ENCODE measurements at places on chromosomes 13 and 19.

- DNase-seq = no peak
Measured at GRCh38 chr19:8149261-8150094, at the start of gene FBN3. TSS of gene FBN3 (minus strand) at chr19:8149592. CDS start at chr19:8147480, 2,112 bp downstream.

DNA sequence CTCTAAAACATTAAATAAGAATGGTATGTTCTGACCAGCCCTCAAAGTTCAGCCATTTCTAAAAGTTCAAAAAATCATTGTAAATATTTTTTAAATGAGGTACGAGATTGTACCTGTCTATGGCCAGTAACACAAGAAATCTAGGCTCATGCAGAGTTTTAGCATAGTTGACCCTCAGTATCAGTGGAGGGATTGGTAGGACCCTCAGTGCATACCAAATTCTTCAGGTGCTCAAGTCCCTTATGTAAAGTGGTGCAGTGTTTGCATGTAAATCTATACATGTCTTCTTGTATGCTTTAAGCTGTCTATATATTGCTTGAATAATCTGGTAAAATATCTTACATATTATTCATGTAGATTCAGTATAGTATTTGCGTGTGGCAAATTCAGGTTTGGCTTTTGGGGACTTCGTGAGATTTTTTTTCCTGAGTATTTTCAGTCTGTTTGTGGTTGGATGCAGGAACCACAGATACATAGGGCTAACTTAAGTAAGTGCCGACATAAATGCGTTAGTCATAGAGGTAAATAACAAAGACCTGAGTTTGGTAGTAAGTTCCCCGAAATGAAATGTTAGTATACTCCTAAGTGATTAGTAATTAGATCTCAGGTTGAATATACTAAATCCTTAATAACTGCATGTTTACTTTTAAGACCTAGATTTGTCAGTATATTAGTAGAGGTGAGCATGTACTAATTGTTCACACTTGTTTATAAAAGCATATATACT, 7.8 kb downstream of the MIR17HG start:
- no peak for DNase-seq

DNA sequence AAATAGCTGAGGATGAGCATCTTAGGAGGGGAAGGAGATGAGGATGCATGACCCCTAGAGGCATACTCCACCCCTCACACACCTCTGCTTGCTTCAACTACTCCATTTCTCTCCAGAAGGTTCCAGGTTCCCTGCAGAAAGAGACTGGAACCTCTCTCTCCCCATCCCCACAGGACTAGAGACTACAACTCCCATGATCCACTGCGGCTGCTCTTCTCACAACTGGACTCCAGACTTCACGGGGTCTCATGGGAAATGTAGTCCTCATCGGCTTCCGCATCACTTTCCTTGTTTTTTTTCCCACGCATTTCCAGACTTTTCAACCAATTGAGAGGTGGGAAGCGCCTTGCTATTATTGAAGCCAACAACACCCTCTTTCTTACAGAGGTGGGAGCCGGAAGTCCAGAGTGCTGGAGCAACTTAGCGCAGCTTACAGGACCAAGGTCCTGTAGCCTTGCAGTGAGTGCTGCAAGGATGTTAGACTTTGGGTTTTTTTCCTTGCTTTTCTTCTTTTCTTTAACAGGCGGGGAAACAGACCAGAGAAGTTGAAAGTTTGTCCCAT, 13.9 kb upstream of the CACNG6 start:
- DNase-seq = peak; percentile 85

- no peak for DNase-seq
Measured at GRCh38 chr13:73988461-73988860, 145.7 kb downstream of the KLF12 start.

- no peak for DNase-seq
Measured at GRCh38 chr13:105902396-105902795, 633.1 kb downstream of the EFNB2 start.

- no peak for DNase-seq
Measured at GRCh38 chr13:74629985-74630384, 495.8 kb upstream of the KLF12 start.

DNA sequence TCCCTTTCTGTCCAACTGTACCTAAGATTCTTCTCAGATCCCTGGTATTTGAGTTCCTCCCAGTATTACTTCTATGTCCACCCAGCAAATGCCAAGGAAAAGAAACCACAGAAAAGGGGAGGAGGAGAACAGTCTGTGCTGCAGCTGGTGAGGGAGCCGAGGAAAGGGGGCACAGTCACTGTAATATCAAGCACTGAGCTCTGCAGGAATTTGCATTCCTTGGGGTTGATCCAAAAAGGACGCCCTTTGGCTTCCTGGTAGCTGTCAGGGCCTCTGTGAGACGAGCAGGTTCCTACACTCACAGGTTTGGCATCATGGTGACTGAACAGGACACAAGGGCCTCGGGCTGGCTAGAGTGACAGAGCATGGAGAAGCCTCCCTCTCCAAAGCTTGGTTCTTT, 273.4 kb downstream of the NHLRC3 start:
- DNase-seq = no peak

DNA sequence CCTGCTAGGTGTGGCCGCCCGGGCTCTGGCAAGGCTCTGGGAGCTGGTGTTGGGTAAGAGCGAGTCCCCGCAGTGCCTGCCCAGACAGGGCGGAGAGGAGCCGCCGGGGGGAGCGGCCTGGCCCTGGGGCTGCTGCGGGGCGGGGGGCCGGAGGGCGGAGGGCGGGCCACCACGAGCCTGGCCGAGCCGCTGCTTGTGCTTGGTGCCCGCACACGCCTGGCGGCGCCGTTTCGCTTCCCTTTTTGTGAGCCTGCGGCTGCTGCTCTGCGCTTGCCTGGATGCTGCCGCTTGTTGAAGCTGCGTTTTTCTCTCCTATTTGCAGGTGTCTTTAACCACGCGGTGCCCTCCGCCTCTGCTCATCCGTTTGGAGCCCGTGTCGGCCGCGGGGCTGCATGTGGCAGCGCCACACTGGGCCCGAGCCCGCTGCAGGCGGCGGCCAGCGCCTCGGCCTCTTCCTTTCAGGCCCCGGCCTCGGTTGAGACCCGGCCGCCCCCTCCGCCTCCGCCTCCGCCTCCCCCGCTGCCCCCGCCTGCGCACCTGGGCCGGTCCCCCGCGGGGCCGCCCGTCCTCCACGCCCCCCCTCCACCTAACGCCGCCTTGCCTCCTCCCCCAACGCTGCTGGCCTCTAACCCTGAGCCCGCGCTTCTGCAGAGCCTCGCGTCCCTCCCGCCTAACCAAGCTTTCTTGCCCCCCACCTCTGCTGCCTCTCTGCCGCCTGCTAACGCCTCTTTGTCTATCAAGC, 8.5 kb downstream of the PLEKHJ1 start:
- no peak for DNase-seq

- no peak for DNase-seq
Measured at GRCh38 chr19:4044990-4045465, 21.7 kb downstream of the ZBTB7A start.

GRCh38 chr13:50512474-50513299, 330.8 kb downstream of the DLEU7 start:
- peak; percentile 86 for DNase-seq

- no peak for DNase-seq
Measured at GRCh38 chr13:84973661-84974060, 825.6 kb downstream of the SLITRK6 start.
